Stimulated activated CD8-positive, alpha-beta memory T cell treated with anti-CD3 and anti-CD28 coated beads, Interleukin-4, amount 100 ng/mL, for 1 hour (primary cell): ENCODE measurements at places on chromosomes 7 and 10.

DNA sequence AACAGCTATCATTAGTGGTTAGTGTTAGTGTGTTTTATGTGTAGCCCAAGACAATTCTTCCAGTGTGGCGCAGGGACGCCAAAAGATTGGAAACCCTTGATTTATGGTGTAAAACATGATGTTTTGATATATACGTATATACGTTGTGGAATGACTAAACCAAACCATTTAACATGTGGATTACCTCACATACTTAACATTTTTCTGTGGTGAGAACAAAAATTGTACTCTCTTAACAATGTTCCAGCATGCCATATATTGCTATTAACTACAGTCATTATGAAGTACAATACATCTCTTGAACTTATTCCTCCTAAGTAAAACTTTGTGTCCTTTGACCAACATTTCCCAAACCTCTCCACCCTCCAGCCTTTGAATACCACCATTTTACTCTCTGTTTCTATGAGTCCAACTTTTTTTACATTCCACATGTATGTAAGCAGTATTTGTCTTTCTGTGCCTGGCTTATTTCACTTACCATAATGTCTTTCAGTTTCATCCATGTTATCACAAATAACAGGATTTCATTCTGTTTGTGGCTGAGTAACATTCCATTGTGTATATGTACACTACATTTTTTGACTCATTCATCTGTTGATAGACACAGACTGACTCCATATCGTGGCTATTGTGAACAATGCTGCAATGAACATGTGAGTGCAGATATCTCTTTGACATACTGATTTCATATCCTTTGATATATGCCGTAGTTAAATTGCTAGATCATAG lies 42.2 kb upstream of the MAGI2 start:
- DNase-seq: no peak

- no peak for DNase-seq
Measured at GRCh38 chr10:116296291-116296721, 23.3 kb upstream of the GFRA1 start.

DNA sequence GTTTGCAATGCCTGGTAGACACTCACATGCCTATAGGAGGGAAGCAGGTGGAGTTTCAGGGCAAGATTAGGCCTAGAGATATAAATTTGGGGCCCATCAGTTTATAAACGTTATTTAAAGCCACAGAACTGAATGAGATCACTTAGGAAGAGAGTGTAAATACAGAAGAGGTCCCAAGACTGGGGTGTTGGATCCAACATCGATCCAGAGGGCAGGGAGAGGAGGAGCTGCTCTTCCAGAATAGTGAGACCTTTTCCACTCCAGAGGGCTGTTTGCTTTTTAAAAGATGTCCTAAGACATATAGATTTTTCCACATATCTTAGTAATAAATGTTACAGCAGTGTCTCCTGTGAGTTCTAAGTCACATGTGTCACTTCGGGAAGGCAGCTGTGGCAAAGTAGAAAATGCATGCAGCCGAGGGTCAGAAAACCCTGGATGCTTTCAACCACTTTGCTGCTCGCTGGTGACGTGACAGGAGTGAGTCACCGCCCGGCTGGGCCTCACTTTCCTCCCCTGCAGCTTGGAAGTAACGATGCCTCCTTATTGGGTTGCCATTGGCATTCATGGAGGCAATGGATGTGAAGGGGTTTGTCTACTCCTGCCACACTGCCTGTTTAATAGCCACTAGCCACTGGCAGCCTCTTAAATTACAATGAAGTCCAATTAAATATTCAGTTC lies 95.4 kb downstream of the TRIL start:
- no peak for DNase-seq

- no peak for DNase-seq
Measured at GRCh38 chr7:133649593-133649992, 396.7 kb downstream of the EXOC4 start.

- peak; percentile 28 for DNase-seq
Measured at GRCh38 chr7:37352974-37353948, 95.4 kb downstream of the ELMO1 start.

- no peak for DNase-seq
Measured at GRCh38 chr10:91211675-91212074, 8.8 kb upstream of the PCGF5 start.

GRCh38 chr7:36227223-36227622 lies 74.2 kb downstream of the EEPD1 start:
- no peak for DNase-seq

GRCh38 chr10:75935650-75936400 lies 504.4 kb downstream of the LRMDA start:
- DNase-seq: no peak

DNA sequence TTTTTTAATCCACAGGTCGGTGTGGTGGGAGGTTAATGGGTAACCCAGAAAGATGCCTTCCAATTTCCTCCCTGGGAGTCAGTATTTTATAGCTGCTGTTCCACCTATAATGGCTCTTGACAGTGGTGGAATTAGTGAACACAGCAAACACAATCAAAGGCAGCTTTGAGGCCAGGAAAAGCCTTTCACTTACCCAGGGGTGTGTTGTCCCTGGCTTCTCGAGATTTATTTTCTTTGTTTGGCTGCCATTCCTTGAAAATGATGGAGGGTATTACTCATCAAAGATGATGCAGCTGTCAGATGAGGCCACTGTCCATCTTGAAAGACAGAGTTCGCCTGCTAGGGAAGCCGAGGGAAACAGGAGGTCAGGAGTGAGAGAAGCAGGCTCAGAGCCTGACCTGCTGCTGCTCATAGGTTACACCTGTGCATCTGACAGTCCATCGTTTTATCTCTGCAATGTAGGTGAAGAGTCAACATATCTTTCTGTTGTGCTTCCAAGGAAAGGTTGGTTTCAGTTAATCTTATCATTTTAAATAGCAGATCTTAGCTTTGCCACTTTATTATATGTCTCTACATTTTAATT lies 221.6 kb downstream of the XPNPEP1 start:
- no peak for DNase-seq

GRCh38 chr7:155815332-155816191 lies 3.3 kb upstream of the SHH start:
- no peak for DNase-seq

DNA sequence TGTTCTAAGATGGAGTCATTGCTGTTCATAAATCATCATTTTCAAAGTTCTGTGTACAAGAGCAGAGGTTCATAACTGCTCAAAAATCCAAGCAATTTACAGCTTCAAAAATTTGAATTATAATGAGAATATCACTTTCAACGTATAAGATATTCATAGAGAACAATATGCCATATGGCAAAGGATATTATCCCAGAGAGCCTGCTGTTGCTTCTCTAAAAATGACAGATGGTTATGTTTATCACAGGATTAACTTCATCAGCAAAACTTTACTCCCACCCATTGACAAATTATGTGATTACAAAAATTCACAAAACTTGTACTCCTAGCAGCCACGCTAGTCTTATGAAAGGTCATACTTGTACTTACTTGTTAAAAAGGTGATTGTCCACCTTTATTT lies 105.1 kb downstream of the PIP4K2A start:
- DNase-seq: no peak

- no peak for DNase-seq
Measured at GRCh38 chr7:75662579-75663301, 76.0 kb downstream of the HIP1 start.

- DNase-seq: no peak
Measured at GRCh38 chr10:1672001-1672781, 65.1 kb downstream of the ADARB2 start.

DNA sequence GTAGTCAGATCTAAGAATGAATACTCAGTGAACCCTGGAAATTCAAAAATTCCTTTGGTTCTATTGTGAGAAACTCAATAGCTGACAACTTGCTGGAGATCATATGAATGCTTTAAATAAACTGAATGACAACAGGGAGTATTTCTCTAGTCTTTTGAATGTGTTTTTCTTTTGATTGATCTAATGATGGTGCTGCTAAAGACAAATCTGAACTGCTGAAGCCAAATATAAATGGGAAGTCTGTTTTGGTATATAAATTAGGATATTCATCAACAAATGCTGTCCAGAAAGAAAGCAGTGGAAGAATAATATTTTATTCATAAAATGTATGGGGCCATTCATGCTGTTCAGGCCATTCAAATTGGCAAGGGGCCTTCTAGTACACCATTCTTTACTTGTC lies 79.4 kb downstream of the ITGB1 start:
- DNase-seq: no peak

DNA sequence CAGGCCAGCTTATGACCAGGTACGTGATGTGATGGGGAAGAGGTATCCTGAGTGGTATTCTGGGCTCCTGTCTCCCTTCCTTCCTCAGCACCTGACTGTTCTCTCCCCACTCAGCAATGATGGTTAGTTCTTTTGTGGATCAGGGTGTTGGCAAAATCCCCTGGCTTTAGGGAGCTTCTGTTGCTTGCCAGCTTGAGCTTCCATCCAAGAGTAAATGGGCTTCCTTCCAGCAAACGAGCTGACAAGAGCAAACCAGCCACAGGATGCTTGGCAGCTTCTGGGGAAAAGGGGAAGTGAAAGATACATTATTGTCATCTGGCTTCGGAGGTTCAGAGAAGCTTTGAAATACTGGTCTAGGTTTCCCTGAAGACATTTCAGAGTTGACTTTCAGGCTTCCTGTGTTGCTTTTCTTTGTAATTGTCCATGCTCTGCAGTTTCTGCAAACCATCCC lies 5.2 kb downstream of the DUSP5 start:
- DNase-seq: no peak

DNA sequence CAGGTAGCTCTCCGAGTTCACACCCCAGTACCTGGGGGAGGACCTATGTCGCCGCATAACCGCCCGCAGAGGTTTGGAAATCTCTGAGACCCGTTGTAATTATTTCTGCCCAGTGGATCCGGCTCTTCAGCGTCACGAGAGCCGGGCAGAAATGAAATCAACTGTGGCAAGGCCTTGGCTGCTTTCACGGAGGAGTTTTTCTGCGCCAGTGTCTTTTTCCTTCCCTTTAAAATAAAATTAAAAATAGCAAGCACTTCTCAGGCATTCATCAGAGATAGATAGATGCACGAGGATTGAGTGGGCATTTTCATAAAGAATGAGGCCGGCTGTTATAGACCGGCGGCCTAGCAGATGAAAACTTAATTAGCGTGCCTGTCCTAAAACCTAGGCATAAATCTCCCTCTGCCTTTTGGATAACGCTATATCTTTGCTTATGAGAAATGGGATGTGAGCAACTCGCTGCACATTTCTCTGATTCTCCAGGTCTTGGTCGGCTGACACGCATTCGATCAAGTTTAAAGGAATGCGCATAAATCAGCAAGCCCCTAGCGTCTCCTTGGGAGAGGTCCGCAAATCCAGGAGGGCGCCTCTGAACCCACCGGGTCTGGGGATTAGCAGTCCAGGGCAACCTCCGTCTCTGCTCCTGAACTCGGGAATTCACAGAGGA lies 6.4 kb downstream of the HOXA13 start:
- no peak for DNase-seq

DNA sequence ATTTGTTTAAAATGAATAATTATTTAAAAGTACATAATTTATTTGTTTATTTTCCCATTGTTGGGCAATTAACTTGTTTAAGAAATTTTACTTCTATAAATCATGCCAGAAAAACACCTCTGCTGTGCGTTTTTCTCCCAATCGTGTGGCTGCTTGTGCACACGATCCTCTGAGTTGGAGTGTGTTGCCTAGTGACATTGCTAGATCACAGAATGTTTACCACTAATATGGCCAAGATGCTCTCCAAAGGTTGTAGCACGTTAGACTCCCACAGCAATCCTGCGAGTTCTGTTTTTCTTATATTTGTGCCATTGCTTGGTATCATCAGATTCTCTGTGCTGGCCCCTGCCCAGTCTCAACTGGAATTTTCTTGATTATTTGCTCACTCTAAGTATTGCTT lies 207.1 kb upstream of the ADCY1 start:
- DNase-seq: no peak

DNA sequence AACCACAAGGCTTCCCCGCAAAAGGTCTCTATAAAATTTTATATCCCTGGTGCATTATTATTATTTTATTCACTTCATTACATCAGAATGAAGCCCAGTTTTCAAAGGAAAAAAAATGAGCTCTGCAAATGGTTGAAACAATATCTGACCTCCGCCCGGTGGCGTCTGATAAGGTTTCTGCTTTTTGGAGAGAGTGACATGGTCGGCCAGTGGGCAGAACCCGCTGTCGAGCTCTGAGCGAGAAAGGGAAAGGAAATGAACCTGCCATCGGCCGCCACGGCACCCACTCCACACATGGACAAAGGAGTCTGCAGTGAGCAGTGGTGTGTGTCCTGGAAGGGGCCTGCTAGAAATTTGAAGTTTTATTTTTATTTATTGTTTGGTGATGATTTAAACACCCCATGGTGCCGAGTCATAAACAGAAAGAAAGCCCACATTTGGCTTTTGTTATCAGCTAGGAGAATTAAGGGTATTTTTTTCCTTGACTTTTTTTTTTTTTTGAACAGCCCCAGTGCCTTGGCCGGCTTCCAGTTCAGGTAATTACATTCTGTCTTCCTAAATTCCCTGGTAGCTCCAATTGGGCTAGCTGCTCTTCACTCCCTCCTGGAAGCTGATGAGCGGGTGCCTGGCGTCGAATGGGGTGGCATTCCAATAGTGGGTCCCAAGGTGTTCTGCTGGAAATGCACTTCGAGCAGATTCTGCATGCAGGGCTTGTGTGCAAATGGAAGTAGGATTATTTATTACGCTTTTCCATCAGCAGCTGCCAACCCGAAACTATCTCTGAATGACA lies 149.4 kb upstream of the MKI67 start:
- DNase-seq: no peak

DNA sequence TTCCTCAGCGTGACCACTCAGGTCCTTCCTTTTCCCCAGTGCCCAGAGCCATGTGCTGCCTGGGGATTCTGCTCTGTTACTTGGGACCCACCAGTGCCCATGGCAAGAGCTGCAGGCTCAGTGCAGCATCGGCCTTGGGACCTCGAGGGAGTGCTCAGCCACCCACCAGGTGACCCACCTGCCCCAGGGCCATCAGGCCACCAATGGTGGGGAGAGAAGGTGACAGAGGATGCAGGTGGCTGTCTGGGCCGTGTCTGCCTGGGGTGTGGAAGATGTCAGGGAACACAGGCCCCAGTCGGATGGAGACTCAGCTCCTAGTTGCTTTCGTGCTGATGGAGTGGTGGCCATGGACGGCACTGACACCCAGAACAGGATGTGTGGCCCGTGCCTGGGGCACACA lies 104.7 kb upstream of the FAM20C start:
- no peak for DNase-seq

- DNase-seq: no peak
Measured at GRCh38 chr7:2024567-2024918, 208.2 kb downstream of the MAD1L1 start.

DNA sequence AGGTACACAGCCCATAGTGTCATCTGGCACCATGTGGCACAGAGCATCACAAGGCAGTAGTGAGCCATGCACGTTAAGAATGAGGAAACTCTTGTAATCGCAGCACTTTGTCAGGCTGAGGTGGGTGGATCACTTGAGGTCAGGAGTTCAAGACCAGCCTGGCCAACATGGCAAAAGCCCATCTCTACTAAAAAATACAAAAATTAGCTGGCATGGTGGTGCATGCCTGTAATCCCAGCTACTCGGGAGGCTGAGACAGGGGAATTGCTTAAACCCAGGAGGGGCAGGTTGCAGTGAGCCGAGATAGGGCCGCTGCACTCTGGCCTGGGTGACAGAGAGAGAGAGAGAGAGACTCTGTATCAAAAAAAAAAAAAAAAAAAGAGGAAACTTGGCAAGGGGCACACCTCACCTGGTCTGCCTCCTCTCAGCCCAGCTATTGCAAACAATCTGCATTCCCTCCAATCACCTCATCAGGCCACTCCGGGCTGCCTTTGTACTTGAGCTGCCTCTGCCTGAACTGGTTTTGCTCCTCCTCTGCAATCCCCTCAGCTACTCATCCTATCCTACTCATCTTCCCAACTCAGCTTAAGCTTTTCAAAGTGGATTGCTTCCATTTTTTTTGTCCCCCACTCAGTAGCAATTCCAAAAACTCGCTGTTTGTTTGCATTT lies 46.0 kb upstream of the OPTN start:
- DNase-seq: no peak
